Pons (tissue), 1 donor: ENCODE measurements at places on chromosomes 1 and 21.

- no peak for DNase-seq
Observed at GRCh38 chr1:115475252-115475651, 137.2 kb upstream of the NGF start.

GRCh38 chr1:215357901-215358300 lies 209.2 kb upstream of the KCTD3 start:
- DNase-seq: no peak

DNA sequence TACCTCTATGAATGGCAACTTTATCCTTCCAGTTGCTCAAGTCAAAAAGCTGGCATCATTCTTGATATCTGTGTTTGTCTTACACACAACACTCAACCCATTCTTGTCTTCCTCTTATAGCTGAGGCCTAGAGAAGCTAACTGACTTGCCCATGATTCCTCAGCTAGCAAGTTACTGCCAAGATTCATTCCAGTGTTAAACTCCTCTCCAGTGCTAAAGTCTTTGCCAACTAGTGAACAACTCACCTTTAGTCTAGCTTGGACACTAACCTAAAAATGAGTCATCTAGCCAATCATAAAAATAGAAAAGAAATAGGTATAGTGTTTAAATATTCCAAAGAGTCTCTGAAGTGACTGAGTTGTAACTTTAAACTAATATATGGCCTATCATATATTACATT lies 45.6 kb upstream of the RGS2 start:
- DNase-seq: no peak

GRCh38 chr1:194419721-194420120 lies 1233.3 kb upstream of the B3GALT2 start:
- no peak for DNase-seq

DNA sequence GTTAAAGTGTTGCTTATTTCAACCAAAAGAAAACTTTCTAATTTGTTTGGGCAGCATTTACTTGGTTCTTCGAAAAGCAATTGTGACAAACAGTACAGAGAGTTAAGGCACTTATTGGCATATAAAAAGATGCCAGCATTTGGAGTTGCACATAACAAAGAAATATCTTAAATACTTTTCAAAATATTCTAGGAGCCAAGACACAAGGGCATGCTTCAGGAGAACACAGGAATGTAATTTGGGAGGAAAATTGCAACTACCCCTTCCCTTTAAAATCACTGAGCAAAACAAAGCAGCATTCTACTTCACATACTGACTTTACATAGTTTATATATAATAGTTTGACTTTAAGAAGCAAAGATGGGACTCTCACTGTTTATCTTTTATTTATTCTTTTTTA lies 4.6 kb upstream of the TIE1 start:
- no peak for DNase-seq

DNA sequence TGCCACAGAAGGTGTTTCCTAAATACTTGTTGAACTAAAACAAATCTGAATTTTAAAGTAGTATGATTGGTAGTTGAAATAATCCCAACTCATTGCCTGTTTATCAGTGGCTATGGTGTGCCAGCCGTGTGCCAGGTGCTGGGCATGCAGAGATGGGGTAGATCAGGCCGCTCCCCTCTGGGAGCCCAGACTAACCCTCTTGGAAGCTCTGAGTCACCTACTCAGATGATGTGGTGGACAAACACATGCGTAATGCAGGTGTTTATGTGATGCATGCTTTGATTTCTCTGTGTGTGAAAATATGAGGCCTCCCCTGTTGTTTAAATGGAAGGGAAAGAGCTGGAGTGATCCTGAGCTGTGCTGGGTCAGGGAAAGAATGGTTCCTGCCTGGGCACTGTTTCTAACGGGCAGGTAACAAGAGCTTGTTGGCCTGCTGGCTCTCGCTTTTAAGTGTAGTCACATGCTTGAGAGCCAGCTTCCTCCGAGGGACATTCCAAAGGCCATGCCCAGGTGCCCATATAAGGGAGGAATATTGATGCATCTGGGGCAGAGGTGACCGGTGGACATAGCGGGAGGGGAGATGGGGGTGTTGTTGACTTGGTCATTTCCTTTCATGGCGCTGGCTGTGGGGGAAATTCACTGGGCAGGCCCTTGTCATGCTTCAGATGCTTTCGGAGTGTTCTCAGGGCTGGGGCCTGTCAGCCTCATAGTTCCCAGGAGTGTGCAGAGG lies 10.2 kb downstream of the MFN2 start:
- DNase-seq: no peak

- no peak for DNase-seq
Observed at GRCh38 chr1:24255226-24255625, 63.9 kb upstream of the GRHL3 start.
